ENCODE measurements at places on chromosomes 11 and 22. TPM values are rescaled to one million over a fixed set of nuclear protein-coding genes. Genes with fewer than 3 reads are reported as not detected.

DNA sequence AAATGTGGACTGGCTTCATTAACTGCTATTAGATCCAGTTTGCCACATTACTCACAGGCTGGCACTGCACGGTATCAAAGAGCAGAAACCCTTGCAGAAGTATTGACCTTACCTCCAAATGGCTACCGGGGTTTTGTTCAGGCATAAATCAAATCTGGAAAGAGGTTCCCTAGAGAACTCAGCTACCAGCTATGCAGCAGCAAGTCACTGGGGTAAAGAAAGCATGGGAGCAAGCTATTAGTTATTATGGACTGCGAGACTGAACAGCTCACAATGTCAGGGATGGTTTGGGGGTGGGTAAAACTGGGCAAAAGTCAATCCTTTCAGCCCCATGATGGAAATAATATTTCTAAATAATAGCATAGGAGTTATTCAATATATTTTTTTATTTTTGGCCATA is 128.1 kb downstream of the FANCF start:
- no peak overlapping the region for H3K27ac ChIP-seq
- H3K4me1 ChIP-seq, result no peaks in the 10 kb centered on the region
- no peak for DNase-seq
- no peaks in the 10 kb centered on the region for H3K27me3 ChIP-seq
- H3K36me3 ChIP-seq, result no peaks in the 10 kb centered on the region
- H3K4me3 ChIP-seq, result no peak overlapping the region

The IFITM1 gene
- 631 TPM for total RNA-seq

DNA sequence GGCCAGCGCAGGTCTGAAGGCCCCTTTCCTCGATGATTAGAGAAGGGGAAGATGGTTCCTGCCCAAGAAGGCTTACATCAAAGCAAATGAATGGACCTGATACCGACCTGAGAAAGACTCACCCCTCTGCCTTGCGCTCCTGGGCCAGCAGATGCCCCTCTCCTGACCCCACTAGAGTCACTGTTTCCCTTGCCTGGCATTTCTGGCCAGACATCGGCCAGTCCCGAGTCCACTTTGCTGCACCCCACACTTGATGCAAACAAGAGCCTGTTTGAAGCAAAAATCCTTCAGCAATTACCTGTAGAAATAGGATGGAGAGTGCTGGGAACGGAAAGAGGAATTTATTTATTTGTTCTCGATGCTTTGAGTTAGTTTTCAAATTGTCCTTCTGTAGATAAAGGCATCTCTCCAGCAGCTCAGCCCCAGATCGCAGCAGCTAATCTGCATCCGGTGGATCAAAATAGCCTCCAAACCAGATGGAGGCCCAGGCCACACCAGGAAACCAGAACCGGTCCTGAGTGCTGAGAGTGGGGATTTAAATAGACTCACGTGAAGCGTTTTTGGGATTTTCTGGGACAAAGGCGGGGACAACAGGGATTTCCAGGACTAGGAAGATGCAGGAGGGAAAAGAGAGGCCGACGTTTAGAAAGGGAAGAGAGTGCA is 148.6 kb downstream of the TRIM29 start:
- no peaks in the 10 kb centered on the region for H3K4me1 ChIP-seq
- H3K36me3 ChIP-seq, result no peaks in the 10 kb centered on the region
- H3K27ac ChIP-seq, result no peak overlapping the region

DNA sequence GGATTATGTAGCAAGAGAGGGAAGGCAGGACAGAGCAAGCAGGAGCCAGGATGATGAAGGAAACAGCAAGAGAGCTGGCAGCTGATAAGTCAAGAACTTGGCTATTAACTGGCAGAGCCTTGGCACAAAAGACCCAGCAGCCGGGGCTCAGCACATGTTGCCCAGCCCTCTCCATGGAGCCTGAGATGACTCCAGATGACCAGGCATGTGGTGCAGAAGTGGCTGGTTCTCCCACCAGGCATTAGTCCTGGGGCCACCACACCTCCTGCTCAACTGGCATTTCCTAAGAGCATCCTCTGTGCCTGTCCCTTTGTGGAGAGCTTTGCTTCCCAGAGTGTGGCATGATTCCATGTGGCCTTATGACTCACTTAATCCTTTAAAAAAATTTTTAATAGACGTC is 522.6 kb downstream of the MN1 start:
- no peak overlapping the region for H3K4me3 ChIP-seq
- H3K36me3 ChIP-seq, result no peaks in the 10 kb centered on the region
- no peaks in the 10 kb centered on the region for H3K4me1 ChIP-seq
- DNase-seq, result no peak
- peaks cover 4% of the 10 kb centered on the region for H3K27me3 ChIP-seq

DNA sequence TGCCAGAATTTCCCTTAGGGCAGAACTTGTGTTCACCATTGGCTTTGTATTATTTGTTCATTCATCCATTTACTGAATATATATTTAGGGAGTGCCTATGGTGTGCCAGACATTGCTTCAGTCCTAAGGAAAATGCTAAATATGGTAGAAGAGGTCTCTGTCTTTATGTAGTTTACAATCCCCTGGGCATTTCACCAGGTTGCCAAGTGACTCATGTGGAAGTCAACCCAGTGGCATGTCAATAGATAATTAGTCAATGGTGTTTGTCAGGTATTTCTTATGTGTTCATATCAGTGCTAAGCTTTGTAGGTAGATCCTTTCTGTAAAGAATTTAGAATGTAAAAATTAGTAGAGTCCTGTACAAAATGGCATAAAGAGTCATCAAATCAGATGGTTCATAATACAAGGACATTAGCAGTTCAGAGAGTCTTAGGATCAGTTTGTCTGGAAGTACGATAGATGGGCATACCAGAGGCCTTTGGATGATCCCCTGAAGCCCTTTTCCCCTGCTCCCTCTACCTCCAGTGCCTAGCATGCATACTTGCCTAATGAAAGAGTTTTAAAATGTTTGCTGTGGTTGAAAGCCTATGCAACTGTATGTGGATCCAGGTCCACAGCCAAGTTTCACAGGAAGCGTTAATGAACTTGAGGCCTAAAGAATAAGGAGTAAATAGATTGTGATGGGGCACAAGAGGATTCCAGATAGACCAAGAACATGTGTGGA is 58.5 kb upstream of the SESN3 start:
- no peak overlapping the region for H3K4me3 ChIP-seq
- no peak overlapping the region for H3K27ac ChIP-seq

The MCAM gene
- total RNA-seq, result 188 TPM

Data from astrocyte (in vitro differentiated cells and primary cell).